Astrocyte (in vitro differentiated cells and primary cell): ENCODE measurements at places on chromosomes 4 and X. TPM values are rescaled to one million over a fixed set of nuclear protein-coding genes. Genes with fewer than 3 reads are reported as not detected.

Gene NUDT11
- 9.9 and 12.7 TPM in 2 replicates for total RNA-seq

Gene SYN1
- total RNA-seq, result 1.6 and 2.2 TPM in 2 replicates

Gene SYP
- 1.6 and 1.9 TPM in 2 replicates for total RNA-seq

Gene AMOT
- 16.7 and 36.9 TPM in 2 replicates for total RNA-seq

Gene HSPA4L
- total RNA-seq, result 8.0 and 8.9 TPM in 2 replicates

Gene XKRX
- not detected in 2 replicates for total RNA-seq

Gene GYG2
- total RNA-seq, result 15.5 and 16.3 TPM in 2 replicates

Gene DOK7
- total RNA-seq, result not detected in 2 replicates

Gene RAB9A
- 31.2 and 34.2 TPM in 2 replicates for total RNA-seq

Gene SEPTIN11
- 621 and 623 TPM in 2 replicates for total RNA-seq

Gene BMPR1B
- total RNA-seq, result 12.1 and 14.1 TPM in 2 replicates

Gene TLR7
- 0.07 TPM in 1 of 2 replicates, not detected in the other for total RNA-seq
